WTC11 (cell line): ENCODE measurements at places on chromosomes 1 and 21. TPM values are rescaled to one million over a fixed set of nuclear protein-coding genes. Genes with fewer than 3 reads are reported as not detected.

DNA sequence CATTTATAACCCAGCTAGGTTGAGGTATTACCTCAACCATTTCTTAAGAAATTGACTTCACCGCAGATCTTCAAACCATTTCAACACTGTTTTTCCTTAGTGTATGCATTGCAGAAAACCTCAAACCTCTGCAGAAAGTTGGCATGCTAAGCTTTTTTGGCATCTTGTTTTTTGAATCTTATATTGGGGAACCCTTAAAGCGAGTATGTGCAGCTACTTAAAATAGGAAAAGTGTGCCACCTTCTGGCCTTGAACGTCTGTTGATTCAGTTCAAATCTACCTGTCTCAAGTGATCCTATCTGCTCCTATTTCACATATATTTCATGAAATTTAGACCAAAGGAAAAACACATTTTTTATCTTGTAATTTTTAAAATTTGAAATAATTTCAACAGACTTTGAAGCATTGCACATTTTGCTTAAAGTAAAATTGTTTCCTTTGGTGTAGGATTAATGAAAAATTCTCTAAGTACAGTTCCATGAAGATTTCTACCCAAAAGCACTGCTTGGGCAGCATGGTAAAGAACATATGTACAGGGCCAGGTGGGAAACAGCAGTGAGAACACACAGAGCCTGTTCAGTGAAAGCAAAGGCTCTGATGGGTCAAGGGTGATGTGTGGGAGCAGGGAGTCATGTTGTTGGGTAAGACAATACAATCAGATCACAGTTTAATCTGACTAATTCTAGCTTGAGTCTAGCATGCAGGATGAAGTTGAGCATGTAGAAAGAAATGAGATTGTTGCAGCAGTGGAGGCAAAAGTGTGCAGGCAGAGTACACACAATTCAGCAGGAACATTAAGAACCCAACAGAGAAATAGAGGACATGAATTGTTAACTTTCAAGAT is 17.2 kb downstream of the HENMT1 start:
- no peak for DNase-seq

DNA sequence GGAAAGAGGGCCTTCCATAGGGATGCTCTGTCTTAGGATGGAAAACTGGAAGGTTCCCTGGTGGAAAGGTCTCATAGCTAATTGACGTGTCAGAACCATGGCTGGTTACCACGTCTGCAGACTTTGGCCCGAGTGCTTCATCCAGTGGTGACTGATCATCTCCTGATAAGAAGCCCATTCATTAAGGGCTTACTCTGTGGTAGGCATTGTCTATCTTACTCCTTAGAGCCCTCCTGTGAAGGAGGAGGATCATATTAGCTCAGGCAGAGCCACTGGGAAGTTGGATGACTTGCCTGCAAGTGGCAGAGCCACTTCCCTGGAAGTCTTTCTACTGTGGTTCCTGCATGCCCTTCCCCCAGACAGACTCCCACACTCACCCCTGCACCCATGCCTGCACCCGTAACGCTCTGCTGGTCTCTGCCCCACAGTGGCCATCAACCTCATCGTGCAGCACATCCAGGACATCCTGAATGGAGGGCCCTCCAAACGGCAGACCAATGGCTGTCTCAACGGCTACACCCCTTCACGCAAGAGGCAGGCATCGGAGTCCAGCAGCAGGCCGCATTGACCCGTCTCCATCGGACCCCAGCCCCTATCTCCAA is 79.9 kb downstream of the UCK2 start:
- DNase-seq: no peak

GRCh38 chr1:68795956-68796355 is 299.1 kb upstream of the DEPDC1 start:
- no peak for DNase-seq

CASQ1 gene
- 0.46 to 0.50 TPM (median 0.48 TPM) in 3 replicates for total RNA-seq

- no peak for DNase-seq
Observed at GRCh38 chr1:68973459-68974244, 476.8 kb upstream of the DEPDC1 start.

DNA sequence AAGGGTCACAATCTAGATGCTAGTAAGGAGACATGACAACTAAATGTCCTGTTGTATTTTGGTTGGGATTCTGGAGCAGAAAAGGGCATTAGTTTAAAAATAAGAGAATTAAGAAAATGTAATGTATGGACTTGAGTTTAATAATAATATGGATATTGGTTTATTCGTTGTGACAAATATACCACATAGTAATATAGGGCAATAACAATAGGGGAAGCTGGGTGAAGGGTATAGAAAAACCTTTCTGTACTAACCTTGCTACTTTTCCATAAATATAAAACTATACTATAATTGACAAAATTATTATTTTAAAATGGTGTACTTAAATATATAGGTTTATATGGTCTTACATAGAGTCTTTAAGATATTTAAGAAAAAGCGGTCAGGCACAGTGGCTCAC is 558.9 kb downstream of the PTPRC start:
- DNase-seq: no peak

- DNase-seq: no peak
Observed at GRCh38 chr1:59104191-59104760, 192.6 kb upstream of the FGGY start.

- no peak for DNase-seq
Observed at GRCh38 chr1:4756851-4757580, 102.6 kb downstream of the AJAP1 start.

GRCh38 chr1:248791010-248791409 is 34.7 kb downstream of the SH3BP5L start:
- no peak for DNase-seq

DNA sequence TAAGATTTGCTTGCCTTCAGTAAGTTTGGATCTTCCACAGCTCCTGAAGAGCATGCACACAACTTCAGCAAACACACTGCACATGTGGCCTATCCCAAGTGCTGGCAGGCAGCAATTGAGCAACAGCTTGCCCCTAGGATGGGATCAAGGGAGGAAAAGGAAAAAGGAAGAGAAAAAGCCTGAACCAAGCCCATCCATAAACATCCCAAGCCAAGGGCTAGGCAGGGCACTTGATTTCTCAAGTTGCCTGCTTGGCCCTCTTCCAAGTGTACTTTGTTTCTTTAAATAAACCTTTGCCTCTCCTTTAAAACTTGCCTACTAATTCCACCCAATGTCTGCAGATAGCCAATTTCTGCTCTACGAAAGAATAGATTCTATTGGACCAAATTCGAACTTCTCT is 49.0 kb upstream of the OLFM3 start:
- DNase-seq: no peak

GRCh38 chr1:71339238-71339637 is 258.4 kb upstream of the ZRANB2 start:
- DNase-seq: no peak

GNG4 gene
- total RNA-seq: 38.3 to 40.9 TPM (median 40.8 TPM) in 3 replicates

DNA sequence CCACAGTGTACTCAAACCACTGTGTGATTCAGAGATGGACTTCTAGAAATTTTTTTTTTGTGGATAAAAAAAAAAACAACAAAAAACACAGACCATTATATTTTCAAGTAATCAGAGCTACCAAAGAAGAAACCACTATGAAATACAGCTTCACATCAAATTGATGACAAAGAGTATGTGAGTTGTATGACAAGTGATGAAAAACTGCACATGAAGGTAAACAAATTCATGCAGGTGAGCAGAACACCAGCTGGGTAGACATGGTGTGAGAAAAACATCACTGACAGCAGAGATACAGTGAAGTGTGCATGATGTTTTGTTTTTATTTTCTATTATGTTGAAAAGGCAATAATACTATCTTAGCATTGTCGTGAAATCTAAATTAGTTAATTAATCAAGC is 8.0 kb upstream of the PTPRC start:
- no peak for DNase-seq

DNA sequence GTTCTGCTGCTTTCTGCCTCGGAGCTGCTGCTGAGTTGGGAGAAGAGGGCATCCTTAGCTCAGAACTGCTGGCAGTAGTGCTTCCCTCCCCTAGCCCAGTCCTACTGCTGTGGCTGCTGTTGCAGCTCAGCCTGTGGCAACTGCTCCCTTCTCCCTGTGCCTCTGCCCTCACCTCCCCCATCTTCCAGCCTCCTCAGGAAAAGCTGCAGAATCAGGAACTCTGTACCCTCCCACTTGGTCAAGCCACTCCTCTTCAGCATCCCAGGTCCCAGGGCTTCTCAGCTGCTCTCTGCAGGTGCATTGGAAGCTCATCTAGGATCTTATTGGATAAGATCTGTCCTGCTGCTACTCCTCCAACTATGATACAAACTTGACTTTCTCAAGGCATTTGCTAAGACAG is 316.7 kb downstream of the BRINP2 start:
- peak; percentile 43 for DNase-seq

DNA sequence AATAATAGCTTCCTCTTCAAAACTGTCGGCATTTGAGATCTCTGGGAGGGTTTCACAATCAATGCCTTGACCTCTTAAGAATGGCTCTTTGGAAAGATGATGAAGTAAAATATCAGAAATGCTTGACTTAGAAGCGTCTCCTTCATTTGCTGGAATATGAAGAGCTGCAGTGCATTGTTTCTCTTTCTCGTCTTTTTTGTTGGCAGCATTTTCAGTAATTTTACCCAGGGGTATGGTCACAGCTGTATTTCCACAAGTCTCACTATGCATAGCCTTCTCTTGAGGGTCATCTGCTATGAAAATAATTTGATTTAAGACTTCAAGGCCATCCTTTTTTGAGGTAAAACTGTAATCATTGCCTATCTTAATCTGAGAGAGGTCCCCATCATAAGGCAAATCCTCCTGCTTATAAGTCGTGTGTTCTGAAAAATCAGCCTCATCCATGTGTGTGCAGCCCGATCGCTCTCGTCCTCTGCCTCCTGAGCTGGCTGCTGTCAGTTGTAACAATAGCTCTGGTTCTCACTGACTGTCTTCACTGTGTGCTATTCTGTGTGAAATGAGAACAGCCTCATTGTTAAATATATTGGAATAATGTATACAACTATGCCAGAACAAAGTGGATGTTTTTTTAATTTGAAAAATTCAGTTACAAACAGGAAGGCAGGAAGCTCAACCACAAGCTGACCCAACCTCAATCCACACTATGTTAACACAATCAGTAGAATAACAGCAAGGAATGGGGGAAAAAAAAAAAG is 4.5 kb downstream of the AKNAD1 start:
- DNase-seq: no peak

DNA sequence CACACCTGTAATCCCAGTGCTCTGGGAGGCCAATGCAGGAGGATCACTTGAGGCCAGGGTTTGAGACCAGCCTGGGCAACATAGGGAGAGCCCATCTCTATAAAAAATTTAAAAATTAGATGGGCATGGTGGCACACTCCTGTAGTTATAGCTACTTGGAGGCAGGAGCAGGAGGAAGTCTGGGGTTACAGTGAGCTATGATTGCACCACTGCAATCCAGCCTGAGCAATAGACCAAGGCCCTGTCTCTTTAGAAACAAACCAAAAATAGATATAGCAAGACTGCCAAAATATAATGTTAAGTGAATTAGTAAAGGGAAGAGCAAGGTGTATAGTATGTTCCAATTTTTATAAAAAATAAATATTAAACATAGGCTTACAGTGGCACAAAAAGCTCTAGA is 28.8 kb downstream of the PLEKHO1 start:
- no peak for DNase-seq

- peak; percentile 22 for DNase-seq
Observed at GRCh38 chr1:159000625-159001024, 9.1 kb upstream of the IFI16 start.

DNA sequence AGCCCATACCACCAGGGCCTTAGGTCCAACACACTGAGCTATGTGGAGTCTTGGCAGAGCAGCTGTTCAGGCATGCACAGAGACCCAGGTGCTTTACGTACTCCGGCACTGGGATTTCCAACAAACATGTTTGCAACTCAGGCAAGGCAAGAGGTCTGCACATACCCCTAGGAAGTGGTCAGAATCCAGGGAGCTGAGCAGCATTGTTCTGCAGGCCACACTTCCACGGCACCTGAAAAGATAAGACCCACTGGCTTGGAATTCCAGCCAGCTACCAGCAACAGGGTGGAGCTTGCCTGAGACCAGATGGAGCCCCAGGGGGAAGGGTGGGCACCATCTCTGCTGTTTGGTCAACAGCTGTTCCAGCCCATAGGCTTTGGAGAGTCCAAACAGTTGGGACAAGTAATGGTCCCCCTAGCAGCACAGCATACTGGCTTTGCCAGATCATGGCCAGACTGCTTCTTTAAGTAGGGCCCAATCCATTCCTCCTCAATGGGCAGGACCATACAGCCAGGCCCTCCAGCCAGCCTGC is 51.7 kb upstream of the LRRC8B start:
- DNase-seq: no peak

PTPRU gene
- 60.8 to 75.4 TPM (median 68.2 TPM) in 3 replicates for total RNA-seq

FAM177B gene
- not detected in 3 replicates for total RNA-seq

- no peak for DNase-seq
Observed at GRCh38 chr1:90074566-90074965, 79.7 kb downstream of the ZNF326 start.

DNA sequence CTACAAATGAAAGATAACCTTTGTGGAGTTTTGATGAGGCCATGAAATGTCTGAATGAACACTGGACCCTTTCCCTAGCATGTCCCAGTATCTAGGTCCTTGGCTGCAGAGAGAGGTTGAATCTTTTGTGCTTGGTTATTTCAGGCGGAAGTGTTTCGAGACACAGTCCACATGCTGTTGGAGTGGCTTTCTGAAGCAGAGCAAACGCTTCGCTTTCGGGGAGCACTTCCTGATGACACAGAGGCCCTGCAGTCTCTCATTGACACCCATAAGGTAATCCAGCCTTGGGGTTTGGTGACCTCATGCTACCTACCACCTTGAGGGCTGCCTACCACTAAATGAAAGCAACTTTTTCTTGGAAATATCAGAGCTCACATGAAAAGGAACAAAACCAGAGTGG is 38.9 kb upstream of the BMP8A start:
- no peak for DNase-seq

LCE3E gene
- not detected in 3 replicates for total RNA-seq

LAD1 gene
- total RNA-seq: 14.5 to 15.6 TPM (median 14.9 TPM) in 3 replicates

- no peak for DNase-seq
Observed at GRCh38 chr1:109255097-109255651, 5.8 kb downstream of the CELSR2 start.

PAFAH2 gene
- 9.4 to 11.8 TPM (median 11.5 TPM) in 3 replicates for total RNA-seq

DNA sequence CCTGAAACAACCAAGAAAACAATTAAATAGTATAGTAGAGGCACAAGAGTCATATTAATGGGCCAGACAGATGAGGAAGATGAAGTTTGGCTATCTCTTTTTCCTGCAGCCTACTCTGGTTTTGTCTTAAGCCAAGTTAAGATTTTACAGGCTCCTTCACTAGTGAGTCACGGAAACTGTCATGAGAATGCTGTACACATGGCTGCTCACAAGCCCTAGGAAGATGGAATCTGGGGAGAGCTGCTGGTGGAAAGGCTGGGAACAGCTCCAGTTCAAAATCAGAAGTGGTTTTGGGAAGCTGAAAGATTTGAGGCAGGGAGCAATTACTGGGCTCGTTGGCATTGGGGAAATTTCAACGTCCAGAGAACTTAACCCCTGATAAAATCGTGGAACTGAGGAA is 46.4 kb upstream of the S1PR1 start:
- DNase-seq: no peak

C1orf115 gene
- 10.0 to 11.5 TPM (median 11.1 TPM) in 3 replicates for total RNA-seq

CCDC28B gene
- 29.0 to 34.4 TPM (median 29.9 TPM) in 3 replicates for total RNA-seq

GRCh38 chr21:37244501-37245095 is 22.5 kb downstream of the VPS26C start:
- no peak for DNase-seq

PLEKHN1 gene
- 2.9 to 3.4 TPM (median 3.0 TPM) in 3 replicates for total RNA-seq

GRCh38 chr21:42525029-42525581 is 11.5 kb downstream of the SLC37A1 start:
- no peak for DNase-seq

BLACAT1 gene
- 5.2 to 9.8 TPM (median 5.3 TPM) in 3 replicates for total RNA-seq

MYOM3 gene
- total RNA-seq: 0.13 to 0.16 TPM (median 0.14 TPM) in 3 replicates

GRCh38 chr1:248406721-248407692 is 4.2 kb downstream of the OR2T1 start:
- no peak for DNase-seq
